ENCODE measurements at places on chromosomes 4 and X.

DNA sequence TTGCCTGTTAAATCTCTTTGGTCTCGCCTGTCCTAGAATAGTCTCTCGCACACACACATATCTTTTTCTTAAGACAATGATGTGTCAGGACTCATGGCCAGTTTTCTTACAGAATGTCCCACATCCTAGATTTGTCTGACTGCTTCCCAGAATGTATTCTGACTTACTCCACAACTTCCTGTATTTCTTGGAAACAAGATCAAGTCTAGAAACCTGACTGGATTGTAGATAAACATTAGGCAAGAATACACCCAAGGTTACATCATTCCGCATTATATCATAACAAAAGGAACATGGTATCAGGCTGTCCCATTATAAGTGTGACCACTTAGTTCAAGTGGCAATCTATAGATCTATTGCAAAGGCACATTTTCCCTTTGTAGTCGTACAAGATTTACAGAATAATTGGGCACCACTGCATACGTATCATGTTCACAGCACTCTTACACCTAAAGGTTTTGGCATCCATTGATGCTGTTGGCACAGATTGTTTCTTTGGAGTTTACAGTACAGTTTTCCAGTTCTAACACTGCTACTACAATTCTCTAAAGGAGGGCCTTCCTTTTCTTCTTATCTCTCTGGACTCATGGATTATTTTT is 56.4 kb downstream of the FBXW7 start:
- DNase-seq, result no peak

DNA sequence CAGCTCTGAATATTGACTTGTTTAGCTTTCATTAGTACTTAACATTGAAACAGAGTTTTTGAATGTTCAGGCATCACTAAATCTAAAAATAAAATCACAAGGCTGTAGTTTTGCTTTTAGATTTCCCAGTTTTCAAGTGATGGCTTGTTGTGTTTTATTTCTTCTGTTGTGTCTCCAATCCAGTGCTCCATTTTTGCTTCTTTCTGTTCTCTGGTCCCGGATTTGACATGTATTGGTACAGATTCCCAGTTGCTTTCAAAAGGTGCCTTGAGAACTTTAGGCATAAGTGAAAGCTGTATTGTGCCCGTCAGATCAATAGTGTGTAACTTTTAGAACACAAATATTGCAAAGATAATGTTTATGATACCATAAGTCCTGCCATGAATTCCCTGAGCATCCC is 53.2 kb downstream of the ARHGAP10 start:
- DNase-seq, result no peak

DNA sequence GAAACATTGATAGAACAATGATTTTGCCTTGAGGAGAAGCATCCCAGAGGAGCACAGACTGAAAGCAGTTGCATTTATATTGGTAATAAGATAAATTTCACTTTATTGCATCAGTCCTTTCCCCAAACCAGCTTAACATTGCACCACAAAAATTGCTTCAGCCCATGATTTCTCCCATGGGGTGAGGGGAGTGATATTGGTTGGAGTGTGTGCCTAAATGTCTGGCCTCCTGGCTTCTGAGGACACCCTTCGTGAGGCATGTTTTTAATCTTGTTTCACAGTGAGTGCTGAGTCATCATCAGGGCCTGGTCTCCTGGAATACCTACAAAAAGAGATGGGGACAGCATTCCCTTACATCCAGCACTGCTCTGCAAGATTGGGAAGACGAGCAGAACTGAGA is 487.9 kb downstream of the C4orf33 start:
- DNase-seq, result no peak

DNA sequence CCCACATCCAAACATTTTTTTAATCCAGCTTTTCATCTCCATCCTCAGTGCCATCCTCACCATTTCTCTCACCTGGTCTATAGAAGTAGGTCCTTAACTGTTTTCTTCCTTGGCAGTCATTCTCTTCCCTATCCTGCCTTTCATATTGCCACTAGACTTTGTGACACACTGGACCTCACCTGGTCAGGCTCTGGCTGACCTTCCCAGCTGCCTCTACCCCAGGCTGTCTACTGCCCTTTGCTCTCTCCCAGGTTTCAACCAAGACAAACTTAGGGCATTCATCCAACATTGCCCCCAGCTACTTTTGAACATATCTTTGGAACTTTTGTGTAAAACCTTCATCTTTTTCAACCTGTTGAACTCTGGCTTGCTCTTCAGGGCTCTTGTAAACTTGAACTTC is 39.8 kb downstream of the TRAPPC11 start:
- no peak for DNase-seq

DNA sequence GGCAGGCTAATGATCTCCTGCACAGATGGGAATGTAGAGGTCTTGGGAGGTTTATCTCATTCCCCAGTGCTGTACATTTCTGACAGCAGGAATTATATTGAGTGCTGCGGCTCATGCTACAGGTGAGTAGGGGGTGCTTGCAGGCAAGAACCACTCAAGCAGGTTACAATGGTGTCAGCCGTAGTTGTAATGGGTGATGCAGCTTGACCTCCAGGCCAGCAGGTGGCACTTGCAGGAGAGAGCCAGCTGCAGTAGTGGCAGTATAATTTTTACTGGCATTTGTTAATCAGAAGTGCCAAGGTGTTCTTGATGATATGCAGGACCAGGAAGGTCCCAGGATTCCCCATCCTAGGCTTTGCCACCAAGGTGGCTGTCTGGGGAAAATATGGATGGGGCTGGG is 759.6 kb upstream of the NDST4 start:
- no peak for DNase-seq

DNA sequence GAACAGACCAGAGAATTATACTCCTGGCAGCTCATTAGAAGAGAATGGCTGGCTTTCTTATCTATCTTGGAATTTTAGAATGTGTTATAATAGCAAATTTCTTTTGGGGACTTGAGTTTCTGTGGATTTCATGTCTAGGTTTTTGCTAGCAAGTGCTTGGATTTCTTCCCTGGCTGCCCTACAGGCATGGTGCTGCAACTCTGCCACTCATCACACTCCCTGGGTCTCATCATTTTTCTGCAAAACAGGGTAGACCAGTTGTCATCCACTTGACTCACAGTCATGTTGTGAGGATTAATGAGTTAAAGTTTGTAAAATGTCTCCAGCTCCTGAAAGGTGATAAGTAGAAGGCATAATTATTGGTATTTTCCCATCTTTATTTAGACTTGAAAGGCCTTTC is 60.7 kb upstream of the LCORL start:
- DNase-seq, result no peak

DNA sequence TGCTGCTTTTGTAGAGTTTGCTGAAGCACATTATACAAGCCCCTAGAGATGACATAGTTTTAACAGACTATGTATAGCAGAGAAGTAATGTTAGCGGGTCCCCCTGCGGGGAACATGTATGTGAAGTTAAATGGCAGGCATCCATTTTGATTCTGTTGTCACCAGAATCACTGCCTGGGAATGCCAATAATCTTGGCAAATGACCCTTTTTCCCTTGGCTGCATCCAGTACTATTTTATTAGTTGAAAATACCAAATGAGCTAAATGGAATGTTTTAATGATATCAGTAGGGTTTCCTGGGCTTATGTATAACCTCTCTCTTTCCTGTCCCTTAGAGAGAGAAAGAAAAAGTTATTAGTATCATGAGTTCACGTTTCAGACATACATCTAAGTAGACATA is 93.6 kb downstream of the LIMCH1 start:
- DNase-seq, result no peak

GRCh38 chrX:72306085-72306801 is 529 bp upstream of the CITED1 start:
- no peak for DNase-seq

- DNase-seq, result no peak
Measured at GRCh38 chr4:82901183-82901718, 716 bp downstream of the THAP9 start.

GRCh38 chrX:20362268-20363267 is 95.9 kb upstream of the RPS6KA3 start:
- no peak for DNase-seq
